Immature natural killer cell (primary cell): ENCODE measurements at places on chromosomes 13 and 19. TPM values are rescaled to one million over a fixed set of nuclear protein-coding genes. Genes with fewer than 3 reads are reported as not detected.

GRCh38 chr13:77896977-77897376 lies 21.7 kb downstream of the EDNRB start:
- no peaks in the 10 kb centered on the region for H3K4me1 ChIP-seq
- H3K4me3 ChIP-seq = no peak overlapping the region
- H3K36me3 ChIP-seq = no peaks in the 10 kb centered on the region
- peaks cover 2% of the 10 kb centered on the region for H3K27me3 ChIP-seq

DNA sequence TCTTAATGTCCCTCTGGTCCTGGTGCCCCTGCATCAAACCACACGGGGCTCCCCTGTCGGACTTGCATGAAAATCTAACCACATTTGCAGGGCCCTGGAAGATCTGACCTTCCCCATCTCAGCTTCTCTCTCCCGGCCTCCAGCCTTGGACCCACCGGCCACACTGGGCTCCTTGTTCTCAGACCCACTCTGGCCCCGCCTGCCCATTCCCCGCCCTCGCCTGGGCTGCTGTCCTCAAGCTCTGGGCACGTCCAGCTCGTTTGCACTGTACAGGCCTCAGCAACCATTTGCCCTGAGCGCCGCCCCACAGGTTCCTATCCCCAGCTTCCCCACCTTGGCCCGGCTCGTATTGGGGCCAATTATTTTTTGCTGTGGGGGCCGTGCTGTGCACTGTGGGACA lies 10.5 kb downstream of the MYO9B start:
- H3K27ac ChIP-seq = no peak overlapping the region
- no peaks in the 10 kb centered on the region for H3K36me3 ChIP-seq
- H3K27me3 ChIP-seq = peaks cover 20% of the 10 kb centered on the region
- no peak overlapping the region for H3K4me3 ChIP-seq

- peaks cover 12% of the 10 kb centered on the region for H3K27me3 ChIP-seq
- no peak overlapping the region for H3K27ac ChIP-seq
- H3K4me3 ChIP-seq = no peak overlapping the region
- no peak for DNase-seq
These were observed 3.2 kb downstream of the SYDE1 start for GRCh38 chr19:15110418-15110815.

Gene ZNF134
- 12.8 TPM for polyA plus RNA-seq

Gene CCNE1
- polyA plus RNA-seq = 0.39 TPM

DNA sequence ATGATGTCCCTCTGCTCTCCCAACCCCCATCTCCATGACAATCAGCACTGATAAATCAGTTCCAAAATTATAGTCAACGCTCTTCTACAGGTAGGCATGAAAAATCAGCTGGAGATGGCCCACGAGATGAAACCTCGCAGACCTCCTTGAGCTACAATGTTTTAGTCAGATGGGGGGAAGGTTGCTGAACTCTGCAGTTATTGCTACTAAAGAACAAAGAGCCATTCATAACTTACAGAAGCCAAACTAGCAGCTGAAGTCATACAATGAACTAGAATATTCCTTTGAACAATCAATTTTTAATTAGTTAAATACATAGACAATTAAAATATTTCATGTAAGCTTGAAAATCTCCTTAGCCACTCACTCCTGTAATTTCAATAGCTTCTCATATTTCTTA lies 179.2 kb downstream of the NHLRC3 start:
- no peaks in the 10 kb centered on the region for H3K36me3 ChIP-seq
- no peak overlapping the region for H3K27ac ChIP-seq
- no peak for DNase-seq
- H3K27me3 ChIP-seq = no peaks in the 10 kb centered on the region
- no peak overlapping the region for H3K4me3 ChIP-seq
- no peaks in the 10 kb centered on the region for H3K4me1 ChIP-seq

DNA sequence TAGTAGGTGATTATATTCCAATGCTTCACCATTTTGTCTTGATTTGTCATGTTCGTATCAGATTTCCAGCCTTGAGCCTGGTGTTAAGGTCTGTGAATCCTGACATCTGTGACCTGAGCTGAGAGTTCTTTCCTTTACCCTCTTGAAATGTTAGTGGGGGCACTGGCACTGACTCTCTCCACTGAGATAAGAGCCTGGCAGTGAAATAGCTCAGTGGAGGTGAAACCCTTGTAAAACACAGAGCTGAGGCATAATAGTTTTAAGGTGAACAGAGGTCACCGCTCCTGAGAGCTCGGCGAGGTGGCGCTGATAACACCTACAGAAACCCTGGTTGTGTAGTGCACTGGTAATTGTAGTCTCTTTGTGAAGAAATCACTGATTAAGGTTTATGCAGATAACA lies 748.2 kb downstream of the DIAPH3 start:
- H3K27ac ChIP-seq = no peak overlapping the region
- DNase-seq = no peak
- H3K4me3 ChIP-seq = no peak overlapping the region
- H3K36me3 ChIP-seq = no peaks in the 10 kb centered on the region
- peaks cover 3% of the 10 kb centered on the region for H3K27me3 ChIP-seq

Gene DHX34
- polyA plus RNA-seq = 9.7 TPM

- DNase-seq = no peak
- H3K27ac ChIP-seq = no peak overlapping the region
- H3K4me1 ChIP-seq = no peaks in the 10 kb centered on the region
- no peaks in the 10 kb centered on the region for H3K36me3 ChIP-seq
- no peaks in the 10 kb centered on the region for H3K27me3 ChIP-seq
These were observed 261.6 kb downstream of the GPC5 start for GRCh38 chr13:91660076-91660415.

Gene ZIM2
- polyA plus RNA-seq = not detected

GRCh38 chr19:29680937-29681336 lies 15.7 kb downstream of the PLEKHF1 start:
- DNase-seq = no peak
- H3K4me1 ChIP-seq = peaks cover 90% of the 10 kb centered on the region
- H3K27me3 ChIP-seq = peaks cover 26% of the 10 kb centered on the region
- H3K27ac ChIP-seq = peak overlapping the region; percentile 97

GRCh38 chr19:1540365-1540925 lies 16.6 kb downstream of the PLK5 start:
- no peaks in the 10 kb centered on the region for H3K36me3 ChIP-seq
- no peak overlapping the region for H3K4me3 ChIP-seq

DNA sequence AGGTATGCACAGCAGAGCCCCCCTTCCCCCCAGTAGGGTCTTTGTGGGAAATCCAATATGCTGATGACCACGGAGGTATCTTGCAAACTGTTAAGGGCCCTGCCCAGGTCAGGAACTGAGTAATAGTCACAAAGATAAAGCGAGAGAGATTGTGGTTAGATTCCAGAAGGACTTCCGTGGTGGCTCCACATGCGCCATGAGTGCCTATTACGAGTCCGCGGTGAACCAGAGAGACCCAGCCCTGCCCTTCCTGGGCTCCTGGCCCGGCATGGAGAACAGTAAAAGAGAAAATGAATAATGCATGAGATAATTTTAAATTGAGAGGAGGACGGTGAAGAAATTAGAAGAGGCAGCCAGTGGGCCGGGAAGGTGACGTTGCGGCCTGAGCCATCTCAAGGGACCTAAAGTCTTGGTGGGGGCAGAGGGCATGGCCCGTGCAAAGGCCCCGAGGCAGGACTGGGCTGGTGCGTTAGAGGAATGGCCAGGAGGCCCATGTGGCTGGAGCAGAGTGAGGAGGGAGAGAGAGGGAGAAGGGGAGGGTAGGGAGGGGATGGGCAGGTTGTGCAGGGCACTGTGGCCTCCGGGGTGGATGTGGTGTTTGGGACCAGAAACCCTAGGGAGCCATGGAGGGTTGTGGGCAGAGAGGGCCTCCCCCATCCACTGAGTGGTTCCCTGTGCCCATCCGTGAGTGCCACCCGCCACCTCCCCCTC lies 46.6 kb upstream of the NFIC start:
- peaks cover 9% of the 10 kb centered on the region for H3K27me3 ChIP-seq
- H3K27ac ChIP-seq = no peak overlapping the region
- H3K4me3 ChIP-seq = no peak overlapping the region
- no peak for DNase-seq
- no peaks in the 10 kb centered on the region for H3K36me3 ChIP-seq

Gene RNF17
- not detected for polyA plus RNA-seq

DNA sequence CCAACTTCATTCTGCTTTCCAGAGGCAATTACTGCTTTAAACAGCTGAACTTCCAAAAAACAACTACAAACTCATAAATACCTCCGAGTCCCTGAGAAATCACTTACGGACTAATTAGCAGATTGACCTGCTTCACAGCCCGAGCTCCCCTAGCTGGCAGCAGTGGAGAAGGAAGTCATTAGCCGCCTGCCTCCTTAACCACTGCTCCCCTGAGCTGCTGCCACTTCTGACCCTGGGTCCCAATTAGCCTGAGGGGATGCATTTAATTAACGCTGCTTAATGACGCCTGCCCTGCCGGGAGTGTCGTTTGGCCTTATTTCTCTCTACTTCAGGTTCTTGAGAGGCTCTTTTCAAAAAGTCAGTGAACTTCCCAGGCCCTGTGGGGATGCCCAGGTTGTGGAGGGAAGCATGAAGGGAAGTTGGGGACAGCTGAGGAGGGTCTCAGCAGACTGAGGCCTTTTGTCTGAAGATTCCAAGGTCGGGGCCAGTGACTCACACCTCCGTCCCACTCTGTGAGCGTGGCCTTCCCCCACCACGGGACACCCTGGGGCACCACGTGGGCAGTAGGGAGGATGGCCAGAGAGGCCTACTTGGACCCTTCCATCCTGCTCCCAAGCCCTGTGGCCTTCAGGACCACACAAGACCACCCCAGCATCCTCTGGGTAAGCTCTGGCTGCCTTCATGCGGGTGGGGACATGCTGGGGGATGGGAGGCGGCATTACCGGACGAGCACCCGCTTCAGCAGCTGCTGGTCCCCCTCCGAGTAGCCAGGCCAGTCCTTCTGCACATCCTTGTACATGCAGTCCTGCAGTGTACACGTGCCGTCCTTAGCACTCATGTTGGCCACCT lies 19.8 kb upstream of the ISYNA1 start:
- H3K4me1 ChIP-seq = no peaks in the 10 kb centered on the region
- no peaks in the 10 kb centered on the region for H3K27me3 ChIP-seq
- no peak overlapping the region for H3K4me3 ChIP-seq
- no peak for DNase-seq
- H3K27ac ChIP-seq = no peak overlapping the region

Gene RAVER1
- polyA plus RNA-seq = 31.5 TPM

Gene SERPINE3
- not detected for polyA plus RNA-seq

Gene LSR
- 11.8 TPM for polyA plus RNA-seq

GRCh38 chr19:54708781-54709180 lies 15.5 kb upstream of the KIR3DL3 start:
- peak overlapping the region; percentile 69 for H3K27ac ChIP-seq
- DNase-seq = no peak
- H3K36me3 ChIP-seq = no peaks in the 10 kb centered on the region
- H3K4me3 ChIP-seq = peak overlapping the region; percentile 51

DNA sequence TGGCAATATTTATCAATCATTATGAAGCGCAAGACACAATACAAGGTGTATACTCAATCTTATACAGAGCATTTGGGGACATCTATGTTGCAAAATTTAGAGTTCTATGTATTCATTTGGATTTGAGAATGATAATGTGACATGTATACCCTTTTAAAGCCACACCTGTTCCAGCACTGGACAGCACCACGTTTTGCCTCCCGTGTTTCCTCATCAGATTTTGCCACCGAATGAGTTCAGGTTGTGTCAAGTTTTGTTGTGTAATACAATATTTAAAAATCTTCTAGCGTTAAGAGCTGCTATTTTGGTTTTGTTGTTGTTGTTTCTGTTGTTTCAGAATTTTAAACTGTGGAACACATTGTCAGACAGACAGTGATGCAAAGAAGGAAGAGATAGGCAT lies 568.3 kb upstream of the GPC6 start:
- H3K36me3 ChIP-seq = no peaks in the 10 kb centered on the region
- no peaks in the 10 kb centered on the region for H3K4me1 ChIP-seq
- H3K4me3 ChIP-seq = no peak overlapping the region
- H3K27me3 ChIP-seq = peaks cover 2% of the 10 kb centered on the region
- DNase-seq = no peak
- H3K27ac ChIP-seq = no peak overlapping the region
